ENCODE measurements at places on chromosomes 7 and 10.

DNA sequence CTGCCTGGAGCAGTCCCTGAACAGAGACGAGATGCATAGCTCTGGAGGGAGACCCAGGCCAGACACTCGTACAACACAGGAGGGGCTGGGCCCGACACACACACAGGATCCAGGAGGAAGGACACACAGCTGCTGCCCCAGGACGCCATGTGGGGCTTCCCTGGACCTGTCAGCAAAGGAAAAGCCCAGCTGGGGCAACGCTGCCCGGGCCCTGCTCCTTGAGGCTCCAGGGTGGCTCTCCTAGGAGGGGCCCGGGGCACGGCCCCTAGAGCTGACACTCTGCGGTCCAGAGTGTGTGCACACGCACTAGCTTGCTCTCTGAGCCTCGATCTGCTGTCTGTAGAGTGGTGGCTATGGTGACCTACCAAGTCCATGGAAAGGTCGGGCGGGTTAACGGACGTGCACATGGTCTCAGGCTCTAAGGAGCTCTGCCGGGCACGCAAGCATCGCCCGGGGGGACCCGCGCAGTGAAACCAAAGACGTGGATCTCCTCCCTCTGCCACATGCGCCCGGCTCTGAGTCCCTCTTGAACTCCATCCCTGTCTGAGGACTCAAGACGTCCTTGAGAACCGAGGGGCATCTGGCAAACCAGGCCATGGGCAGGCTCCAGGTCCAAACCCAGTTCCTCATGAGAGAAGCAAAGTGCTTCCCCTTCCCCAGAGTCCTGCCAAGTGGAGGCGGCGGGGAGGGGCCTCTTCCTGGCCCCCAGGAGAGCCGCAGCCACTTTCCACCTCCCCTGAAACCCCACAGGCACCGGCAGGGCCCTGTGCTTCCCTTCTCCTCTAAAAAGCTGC, 279.0 kb downstream of the ELFN1 start:
- DNase-seq, result no peak

DNA sequence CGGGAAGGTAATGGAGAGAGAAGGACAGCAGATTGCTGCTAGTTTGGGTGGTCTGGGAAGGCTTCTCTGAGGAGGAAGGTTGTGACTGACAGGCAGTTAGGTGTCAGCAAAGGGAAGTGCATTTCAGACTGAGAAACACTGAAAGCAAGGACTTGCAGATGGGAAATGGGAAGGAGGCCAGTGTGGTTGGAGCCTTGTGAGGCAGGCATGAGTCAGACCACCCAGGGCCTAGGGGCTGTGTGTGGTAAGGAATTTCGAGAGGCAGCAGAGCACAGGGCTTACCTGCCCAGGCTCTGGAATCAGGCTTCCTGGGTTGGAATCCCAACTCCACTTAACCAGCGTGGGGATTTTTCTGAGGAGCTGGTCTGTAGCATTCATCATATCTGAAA, 53.5 kb downstream of the NRF1 start:
- no peak for DNase-seq

GRCh38 chr7:66146701-66147100, 32.1 kb downstream of the CRCP start:
- DNase-seq, result no peak

DNA sequence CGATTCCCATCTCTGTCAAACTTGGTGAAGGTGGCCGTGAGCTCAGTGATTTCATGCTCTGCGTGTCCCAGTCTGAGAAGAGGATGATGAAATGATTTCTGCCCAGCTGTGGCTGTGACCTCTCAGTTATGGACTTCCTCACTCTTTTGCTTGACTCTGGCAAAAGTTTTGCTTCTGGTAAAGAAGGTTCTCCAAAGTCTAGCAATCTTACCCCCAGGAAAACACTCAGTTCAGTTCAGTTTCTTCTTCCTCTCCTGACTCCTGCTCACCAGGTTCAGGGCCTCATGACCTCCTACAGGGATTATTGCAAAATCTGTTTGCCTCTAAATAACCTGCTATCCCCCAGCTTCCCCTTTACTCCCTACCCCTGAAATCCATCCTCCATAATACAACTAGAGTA, 4.9 kb upstream of the BLOC1S2 start:
- no peak for DNase-seq

DNA sequence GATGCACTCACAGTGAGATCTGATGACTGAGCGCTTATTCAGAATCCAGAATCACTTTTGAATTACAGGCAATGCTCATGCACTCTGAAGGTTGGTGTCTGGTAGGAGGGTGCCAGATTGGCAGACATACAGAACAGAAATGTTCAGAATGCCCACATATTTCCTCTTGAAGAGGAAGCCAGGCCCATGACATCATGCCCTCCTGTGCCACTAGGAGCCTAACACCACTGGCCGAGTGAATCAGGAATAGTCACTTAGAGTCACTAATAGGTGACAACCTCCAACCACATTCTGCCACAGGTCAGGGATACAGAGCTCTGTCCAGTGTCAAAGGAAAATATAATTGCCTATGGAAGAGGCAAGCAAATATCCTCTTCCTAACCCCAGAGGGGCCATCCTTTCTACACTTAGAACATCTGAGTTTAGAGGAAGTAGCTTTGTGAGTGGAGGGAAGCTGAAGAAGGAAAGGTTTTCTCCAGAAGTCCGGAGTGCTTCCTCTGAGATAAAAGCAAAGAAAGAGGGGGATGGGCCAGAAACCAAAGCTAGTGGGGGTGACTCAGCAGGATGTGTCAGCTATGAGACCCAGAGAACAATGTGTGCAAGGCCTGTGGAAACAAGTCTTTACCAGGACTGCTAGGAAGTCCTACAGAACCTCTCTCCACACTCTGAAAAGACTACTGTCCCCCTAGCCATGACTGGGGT, 838.8 kb downstream of the GRID1 start:
- DNase-seq, result no peak

- DNase-seq, result no peak
Observed at GRCh38 chr10:14116021-14116420, 214.7 kb downstream of the FRMD4A start.

Measured in stimulated activated CD4-positive, alpha-beta T cell treated with anti-CD3 and anti-CD28 coated beads, Interleukin-4, amount 100 ng/mL, for 1 hour (primary cell).